IMR-90 (cell line): ENCODE measurements at places on chromosomes 3 and 15. TPM values are rescaled to one million over a fixed set of nuclear protein-coding genes. Genes with fewer than 3 reads are reported as not detected.

DNA sequence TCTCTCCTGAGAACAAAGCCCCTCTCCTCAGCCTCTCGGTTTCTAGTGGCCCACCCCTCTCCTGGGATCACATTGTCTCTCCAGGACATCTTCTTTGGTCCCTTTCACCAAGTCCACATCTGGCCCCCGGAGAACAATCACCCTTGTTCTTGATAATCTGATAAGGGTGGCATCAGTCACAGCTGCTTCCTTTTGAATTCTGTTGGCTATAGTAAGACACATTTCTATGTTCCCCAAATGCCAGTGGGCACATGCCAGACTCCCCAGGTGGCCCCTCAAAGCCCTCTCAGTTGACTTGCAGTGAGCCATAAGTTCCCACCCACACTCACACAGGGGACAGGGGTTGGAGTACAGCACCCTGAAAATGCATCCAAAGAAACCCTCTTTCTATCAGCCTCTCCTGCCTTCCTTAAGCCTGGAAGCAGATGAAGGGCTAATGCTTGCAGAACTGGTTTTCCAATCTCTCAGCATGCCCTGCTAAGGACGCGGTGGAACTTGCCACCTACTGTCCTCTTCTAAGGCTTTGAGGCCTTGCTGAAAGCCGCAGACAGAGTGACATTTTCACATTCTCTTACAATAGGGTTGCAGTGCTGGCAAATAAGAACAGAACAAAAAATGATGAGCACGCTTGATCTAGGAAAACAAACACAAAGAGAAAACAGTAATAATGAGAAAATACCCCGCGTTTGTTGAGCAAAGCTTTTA is 101.3 kb upstream of the SLCO3A1 start:
- DNase-seq: no peak

GRCh38 chr3:119864476-119864875 is 82.6 kb downstream of the NR1I2 start:
- DNase-seq: no peak

The PLSCR2 gene
- not detected in 2 replicates for polyA plus RNA-seq

DNA sequence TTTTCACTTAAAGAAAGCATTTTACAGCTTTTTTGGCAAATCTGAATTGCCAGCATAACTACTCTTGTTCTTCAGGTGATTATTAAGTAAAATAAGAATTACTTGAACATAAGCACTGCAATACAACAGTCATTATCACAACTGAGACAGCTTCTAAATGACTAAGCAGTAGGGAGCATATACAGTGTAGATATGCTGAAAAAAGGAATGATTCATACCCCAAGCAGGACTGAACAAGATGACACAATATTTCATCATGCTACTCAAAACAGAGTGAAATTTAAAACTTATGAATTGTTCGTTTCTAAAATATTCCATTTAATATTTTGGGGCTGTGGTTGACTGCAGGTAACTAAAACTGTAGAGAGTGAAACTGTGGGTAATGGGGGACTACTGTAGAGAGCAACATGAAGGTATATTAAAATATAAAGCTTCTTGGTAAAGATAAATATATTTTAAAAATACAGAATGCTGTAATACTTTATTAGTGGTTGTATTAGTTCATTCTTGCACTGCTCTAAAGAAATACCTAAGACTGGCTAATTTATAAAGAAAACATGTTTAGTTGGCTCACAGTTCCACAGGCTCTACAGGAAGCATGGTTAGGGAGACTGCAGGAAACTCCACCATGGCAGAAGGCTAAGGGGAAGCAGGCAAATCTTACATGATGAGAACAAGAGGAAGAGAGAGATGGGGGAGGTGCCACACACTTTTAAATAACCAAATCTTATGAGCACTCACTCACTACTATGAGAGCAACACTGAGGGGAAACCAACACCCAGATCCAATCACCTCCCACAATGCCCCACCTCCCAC is 84.8 kb downstream of the DCLK3 start:
- peak; percentile 95 for DNase-seq

The TM4SF1 gene
- 302 and 364 TPM in 2 replicates for polyA plus RNA-seq

DNA sequence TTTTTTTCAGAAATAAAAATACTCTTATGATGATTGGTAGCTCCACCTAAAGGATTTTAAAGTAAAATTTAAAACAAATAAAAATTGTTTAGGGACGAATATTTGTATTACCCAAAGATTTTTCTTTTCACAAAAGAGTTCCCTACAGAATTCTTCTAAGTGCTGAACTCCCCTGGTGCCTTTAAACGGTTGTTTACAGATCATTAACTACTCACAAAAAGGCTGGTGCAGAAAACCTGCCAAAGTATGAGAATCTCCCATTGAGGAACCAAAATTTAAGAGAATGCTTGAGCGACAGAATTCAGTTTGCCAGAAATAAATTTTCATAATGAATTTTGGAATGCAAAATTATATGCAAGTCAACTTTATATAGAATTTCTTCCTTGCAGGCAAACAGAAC is 497.8 kb upstream of the NR2F2 start:
- no peak for DNase-seq

The GOLGA8T gene
- polyA plus RNA-seq: not detected in 2 replicates

GRCh38 chr3:101938262-101938847 is 89.0 kb downstream of the NFKBIZ start:
- DNase-seq: no peak

DNA sequence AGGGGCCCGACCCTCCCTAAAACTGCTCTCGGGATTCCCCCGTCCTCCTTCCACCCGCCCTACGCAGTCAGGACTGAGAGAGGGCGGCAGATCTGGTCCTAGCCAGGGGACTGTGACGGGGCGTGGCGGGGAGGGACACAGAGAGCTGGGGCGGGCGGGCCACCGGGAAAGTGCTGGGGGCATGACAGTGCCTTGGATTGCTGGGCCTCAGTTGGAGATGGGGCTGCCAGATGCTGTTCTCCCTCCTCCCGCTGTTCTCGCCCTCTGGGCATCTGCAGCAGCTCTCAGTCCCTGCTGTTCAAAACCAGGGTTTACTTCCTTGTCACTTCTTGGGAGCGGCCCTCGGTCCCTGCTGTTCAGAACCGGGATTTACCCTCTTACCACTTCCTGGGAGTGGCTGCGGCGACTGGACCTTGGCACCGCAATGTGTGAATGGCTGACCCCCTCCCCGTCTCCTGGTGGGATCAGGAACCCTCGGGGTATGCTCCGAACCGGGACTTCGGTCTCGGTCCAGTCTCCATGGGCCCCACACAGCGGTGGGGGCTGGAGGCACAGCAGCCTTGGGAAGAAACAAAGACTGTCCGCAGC is 1.8 kb upstream of the RPP25 start:
- DNase-seq: no peak

- DNase-seq: peak; percentile 26
Observed at GRCh38 chr15:101723171-101723873, 951 bp downstream of the TARS3 start.

GRCh38 chr3:120469882-120470301 is 19.1 kb upstream of the FSTL1 start:
- DNase-seq: no peak
